H7 (cell line): ENCODE measurements at places on chromosomes 4 and X.

DNA sequence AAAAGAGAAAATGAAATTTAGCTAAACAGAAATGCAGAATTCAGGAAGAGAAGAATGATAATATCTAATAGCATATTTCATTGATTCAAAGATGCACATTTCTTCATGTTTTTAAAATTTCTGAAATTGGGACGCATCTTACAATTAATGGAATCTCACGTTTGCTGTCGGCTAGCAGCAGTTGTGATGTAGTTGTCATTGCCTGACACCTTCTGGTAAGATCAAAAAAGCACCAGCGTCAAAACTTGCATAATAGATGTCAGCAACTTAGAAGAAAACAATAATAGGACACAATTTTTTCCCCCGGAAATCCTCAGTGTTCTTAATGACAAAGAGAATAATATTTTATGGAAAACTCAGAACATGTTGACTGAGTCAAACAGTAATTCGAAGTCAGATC, 29.8 kb upstream of the SLC7A3 start:
- no peak for DNase-seq

DNA sequence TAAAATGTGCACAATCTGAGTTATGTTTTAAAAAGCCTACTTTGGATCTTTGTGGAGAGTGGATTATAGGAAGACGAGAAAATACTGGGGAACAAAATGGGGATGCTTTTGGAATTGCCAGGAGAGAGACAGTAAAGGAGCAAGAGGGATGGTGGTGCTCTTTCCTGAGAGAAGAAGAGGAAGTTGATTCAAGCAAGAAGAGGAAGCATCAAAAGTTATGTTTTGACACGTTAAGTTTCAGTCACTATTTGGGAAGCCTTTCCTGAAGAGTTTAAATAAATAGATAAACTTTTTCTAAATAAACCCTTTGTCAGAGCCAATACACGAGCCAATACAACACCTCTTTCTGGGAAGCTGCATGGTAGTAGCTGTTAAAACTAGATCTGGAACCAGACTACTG, 394.1 kb downstream of the GALNTL6 start:
- DNase-seq, result no peak

DNA sequence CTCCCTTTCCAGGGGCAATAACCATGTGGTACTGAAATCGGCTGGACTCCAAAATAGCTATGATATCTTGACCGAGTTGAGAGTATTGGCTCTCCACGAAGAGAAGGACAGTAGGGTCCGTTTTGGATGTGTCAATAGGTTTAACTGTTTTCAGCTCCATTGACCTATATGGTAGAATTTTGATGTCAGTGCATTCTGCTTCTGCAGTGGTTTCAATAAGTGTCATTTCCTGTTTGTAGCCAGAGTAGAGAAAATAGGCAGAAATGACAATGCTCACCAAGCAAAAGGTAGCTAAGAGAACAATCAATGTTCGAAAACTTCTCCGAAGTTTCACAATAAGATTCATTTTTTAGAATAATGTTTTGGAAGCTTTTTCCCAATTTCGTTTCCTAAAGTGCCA, 36.7 kb downstream of the NDST4 start:
- no peak for DNase-seq

DNA sequence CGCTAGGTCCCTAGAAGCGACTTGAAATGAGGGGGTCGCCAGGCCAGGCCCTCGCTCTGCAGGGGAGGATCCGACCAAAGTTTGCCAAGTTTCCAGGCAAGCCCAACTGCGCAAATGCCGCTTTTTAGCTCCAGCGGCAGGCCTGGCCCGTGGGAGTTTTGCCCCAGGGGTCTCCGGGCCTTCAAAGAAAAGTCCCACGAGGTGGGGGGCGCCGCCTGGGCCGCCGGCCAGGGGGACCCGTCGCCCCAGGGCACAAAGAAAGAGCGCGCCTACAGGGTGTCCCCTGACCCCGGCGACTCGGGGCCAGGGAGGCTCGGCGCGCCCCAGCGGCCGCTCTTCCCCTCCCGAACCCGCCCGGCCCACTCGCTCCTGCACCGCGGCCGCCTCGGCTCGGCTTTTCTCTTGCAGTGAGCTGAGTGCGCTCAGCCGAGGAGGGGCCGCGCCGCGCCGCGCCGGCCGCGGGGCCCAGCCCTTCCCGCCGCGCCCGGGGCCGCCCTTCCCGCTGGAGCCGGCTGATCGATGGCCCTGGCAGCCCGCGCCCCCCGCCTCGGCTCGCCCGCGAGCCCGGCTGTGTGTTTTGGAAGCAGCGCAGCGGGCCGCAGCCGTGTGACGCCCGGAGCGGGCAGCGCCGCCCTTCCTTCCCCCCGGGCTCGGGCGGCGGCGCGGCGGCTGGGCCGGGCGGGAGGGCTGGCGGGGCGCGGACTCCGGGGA, 754 bp upstream of the KLF3 start:
- DNase-seq, result peak; percentile 87

DNA sequence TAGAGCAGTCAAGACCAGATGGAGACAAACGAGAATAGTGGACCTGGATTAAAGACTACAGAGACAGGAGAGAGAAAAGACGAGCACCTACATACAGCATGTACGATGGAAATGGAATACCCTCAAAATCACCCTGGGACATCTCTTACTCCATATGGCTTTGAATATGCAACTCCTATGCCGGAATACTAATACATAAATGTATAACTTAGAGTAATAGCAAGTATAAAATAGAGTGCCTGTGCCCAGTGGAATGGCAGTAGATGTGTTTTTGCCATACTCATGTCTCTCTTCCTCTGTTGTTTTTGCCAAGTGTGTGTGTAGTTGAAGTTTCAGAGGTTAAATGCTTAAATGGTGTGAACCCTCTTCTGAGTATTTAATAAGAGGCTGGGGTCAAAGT, 39.8 kb upstream of the LIMCH1 start:
- no peak for DNase-seq

GRCh38 chrX:1283741-1284140, 15.1 kb downstream of the CSF2RA start:
- no peak for DNase-seq

DNA sequence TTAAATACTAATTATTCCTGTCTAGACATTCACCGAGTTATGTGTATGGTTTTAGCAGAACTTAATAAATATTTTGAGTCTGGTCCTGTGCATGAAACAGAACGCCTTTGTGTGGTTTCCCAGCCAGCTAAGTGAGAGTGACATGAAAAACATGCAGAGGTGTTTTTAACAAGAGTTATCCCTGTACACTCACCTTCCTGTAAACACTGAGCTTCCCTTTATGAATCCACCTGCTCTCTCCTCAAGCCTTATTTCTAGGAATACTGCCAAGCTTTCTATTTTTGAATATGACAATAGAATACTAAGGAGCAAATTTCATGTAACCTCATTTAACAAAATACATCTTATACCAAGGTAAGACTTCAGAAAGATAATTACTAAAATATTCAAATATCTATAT, 270.3 kb upstream of the CTSO start:
- no peak for DNase-seq

- DNase-seq, result no peak
These were observed 894.4 kb downstream of the FAT4 start for GRCh38 chr4:126209147-126209546.

DNA sequence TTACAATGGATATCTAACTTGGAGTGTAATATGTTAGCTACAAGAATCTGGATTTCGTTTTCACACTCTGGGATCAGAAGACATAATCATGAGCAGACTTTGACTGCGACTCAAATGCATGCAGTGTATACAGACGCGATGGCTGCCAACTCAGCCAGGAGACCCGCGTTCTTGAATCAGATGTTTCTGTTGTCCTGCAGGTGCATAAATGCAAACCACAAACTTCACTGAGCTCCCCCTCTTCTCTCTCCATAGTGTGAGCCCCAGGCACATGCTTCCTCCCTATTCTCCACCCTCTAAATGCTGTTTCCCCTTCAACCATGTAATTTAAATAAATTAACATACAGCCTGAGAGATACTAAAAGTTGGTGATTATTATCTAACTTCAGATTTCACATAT, 347.9 kb downstream of the DCHS2 start:
- DNase-seq, result no peak

DNA sequence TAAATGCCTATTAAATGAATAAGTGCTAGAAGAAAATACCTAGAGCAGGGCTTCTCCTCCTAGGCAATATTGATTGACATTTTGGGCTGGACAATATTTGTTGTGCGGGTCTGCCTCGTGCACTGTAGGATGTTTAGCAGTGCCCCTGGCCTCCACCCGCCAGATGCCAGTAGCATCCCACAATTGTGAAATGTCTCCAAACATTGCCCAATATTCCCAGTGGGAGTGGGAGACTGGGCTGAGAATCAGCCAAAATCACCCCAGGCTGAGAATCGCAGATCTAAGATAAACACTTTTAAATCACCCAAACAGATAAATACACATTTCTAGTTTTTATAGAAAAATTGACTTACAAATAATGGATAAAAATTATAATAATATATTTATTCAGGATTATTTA, 916.2 kb upstream of the LCORL start:
- DNase-seq, result no peak

- DNase-seq, result no peak
These were observed 24.9 kb upstream of the RPL39 start for GRCh38 chrX:119816300-119816699.

DNA sequence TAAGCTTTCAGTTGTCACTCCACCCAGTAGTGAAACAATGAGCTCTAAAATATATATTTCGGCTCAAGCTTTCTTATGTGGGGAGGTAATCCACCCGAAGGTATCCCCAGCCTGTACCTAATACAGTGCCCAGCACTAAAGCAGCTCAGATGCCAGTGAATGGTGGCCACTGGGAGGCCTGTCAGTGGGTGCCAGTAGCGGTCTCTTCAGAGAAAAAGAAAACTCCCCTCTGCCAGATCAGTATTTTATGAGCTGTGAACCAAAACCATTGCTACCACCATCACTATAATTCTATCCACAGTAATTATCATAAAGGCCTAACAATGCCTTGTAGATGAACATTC, 835 bp upstream of the NFKB1 start:
- DNase-seq, result no peak

DNA sequence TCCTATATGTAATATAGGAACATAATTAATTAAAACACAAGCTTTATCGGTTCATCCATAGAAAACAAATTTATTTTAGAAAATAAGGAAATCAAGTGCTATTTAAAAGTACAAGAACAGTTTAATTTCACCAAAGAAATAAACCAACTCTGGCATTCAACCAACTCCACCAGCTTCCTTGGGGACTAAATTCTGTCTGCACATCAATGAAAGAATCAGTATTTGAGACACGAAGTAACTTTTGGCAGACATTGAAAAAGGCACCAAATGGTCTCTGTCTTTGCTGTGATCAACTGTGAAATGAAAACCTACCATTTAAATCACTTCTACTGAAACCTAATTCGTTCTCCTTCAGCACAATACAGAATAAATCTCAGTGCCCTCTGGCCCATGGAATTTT, 719.7 kb upstream of the GRIA3 start:
- no peak for DNase-seq

GRCh38 chrX:21375708-21376009, 1.4 kb downstream of the CNKSR2 start:
- DNase-seq, result peak; percentile 52

DNA sequence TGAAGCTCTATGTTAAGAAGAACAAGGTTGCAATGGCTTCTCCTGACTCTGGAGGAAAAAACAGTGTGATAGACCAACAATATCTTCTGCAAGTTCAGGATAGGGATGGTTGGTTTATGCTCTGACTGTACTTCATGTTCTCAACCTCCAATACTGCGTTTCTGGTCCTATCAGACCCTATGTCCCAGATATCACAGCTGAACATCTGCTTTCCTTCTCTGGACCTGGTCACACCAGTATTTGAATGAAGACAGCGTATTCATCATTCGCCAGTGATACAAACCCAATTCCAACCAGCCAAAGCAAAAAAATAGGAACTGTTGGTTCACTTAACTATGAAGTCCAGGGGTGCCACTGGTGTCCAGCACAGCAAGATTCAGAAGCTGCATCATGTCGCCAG, 124.5 kb upstream of the KLF3 start:
- DNase-seq, result no peak

- no peak for DNase-seq
These were observed 977.8 kb downstream of the FSTL5 start for GRCh38 chr4:161186012-161186411.

DNA sequence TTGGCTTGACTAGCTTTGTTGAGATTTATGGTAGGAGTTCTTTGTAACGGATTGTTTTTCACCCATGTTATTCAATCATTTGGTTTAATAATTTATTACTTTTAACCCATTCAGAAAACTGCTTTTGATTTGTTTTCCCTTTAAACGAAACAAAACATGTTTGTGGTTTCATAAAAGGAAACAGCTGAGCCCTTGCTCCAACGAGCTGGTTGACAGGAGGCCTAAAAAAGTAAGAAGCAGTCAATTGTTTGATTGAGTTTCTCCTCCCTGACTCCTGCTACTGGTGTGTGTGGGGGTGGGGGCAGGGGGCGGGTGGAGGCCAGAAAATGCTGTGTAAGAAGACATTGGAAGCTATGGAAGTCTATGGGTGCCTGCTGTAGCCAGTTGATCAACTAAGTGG, 102.8 kb downstream of the CHRDL1 start:
- no peak for DNase-seq

DNA sequence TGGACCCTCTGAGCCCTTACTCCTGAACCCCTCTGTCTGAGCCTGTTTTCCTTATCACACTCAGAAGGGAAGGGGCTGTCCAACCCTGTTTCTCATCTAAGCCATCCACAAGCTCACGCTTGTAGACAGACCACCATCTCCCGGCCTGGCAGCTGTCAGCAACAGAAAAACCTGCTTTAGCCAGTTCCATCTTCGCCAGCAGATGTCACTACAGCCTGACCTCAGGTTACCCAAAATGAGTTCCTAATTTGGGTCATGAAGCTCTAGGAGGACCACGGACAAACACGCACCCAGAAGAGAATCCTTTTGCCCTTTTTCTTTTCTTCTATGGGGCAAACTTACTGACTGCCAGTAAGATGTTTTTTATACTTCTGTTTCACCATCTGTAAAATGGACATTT, 445.4 kb downstream of the BCOR start:
- peak; percentile 68 for DNase-seq

GRCh38 chr4:19982556-19982955, 269.1 kb upstream of the SLIT2 start:
- DNase-seq, result no peak

- DNase-seq, result no peak
These were observed 39.8 kb upstream of the KLHL13 start for GRCh38 chrX:118156254-118156952.

DNA sequence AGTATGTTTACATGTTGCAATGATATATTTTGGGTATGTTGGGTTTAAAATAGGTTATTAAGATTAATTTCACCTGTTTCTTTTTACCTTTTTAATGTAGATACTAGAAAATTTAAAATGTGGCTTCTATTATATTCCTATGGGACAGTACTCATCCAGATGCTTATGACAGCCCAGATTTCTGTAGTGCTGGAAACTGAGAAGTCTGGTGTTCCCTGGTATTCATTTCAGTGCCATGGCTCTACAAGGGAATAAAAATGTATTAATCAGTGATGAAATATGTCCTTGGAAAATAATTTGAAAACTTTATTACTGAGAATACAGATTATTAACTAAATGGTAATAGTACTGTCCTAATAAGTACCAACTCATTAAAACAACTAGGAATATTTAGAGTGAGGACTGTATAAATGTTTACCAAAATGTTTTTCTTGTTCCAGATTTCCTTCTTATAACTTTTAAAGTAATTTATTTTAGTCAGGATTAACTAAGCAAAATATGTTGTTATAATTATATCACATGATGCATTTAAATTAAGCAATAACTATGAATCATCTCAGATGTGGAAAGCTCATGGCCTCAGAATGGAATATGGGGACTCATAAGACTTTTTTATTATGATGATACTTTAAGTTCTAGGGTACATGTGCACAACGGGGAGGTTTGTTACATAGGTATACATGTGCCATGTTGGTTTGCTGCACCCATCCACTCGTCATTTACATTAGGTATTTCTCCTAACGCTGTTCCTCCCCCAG, 25.3 kb downstream of the ARHGAP24 start:
- DNase-seq, result no peak
